ENCODE measurements at places on chromosomes 16 and 17. TPM values are rescaled to one million over a fixed set of nuclear protein-coding genes. Genes with fewer than 3 reads are reported as not detected.

DNA sequence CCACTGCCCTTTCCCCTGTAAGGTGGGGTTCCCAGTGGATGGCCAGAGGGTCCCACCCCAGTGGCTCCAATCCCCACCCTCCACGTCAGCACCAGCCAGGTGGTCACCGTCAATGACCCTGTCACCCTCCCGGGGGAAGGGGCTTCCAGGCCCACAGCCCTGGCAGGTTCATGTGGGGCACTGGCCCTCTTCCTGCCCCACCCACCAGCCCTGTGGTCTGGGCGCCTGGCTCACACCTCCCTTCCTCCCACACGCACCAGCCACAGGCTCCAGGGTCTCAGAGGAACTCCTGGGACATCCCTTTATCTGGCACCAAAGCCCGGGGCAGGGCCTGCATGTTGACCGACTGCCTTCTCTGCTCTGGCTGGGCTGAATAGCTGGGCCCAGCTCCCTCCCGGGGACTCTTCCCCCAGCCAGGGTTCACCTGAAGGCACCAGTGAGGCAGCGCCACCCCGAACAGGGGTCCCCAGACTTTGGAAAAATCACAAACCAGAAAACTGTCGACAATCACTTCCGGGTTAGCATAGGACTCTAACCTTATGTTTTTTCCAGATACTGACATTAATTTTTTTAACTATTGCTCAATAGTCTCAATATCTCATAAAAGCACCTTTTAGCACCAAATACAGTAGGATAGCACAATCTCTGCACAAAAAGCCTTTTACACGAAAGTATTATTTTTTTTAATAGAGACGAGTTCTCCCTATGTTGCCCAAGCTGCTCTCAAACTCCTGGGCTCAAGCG is 21.9 kb upstream of the ZC3H18 start:
- no peak for DNase-seq

The NF1 gene
- total RNA-seq, result 91.9 TPM

The SOCS3 gene
- total RNA-seq, result 49.8 TPM

DNA sequence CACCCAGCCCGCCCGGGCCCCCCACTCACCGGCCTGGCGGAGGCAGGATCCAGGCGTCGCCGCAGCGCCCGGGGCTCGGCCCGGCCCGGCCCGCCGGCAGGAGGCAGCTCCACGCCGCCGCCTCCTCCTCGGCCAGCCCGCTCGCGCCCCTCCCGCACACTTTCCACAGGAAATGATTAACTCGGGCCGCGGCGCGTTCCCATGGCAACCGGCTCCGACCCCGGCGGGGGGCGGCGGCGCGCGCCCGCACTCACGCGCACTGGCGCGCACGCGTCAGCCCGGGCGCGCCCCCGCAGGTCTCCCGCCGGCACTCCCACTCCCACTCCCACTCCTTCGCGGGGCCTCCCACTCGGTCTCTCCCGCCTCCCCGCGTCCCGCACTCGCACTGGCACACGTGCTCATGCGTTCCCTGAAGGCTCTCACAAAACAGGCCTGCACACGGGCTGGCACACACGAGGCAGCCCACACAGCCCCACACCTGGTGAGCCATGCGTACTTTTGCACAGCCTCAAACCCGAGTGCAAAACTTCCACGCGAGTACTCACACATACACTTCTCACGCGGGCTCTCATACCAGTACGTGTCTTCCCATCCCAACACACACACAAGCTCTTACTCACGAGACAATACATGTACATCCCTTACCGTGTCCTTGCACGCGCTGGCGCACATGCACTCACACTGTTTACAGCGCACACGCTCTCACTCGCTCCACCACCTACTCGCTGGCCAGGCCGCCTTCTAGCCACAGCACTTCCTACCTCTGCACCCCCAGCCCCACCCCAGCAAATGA is at the start of gene KIFC3:
Gene KIFC3, minus strand, starts transcription at position 151 of the 793 bp plus-strand sequence. CDS start 4,248 bp downstream, outside the sequence.
- DNase-seq, result peak; percentile 77

GRCh38 chr17:80899402-80900268 is 92.0 kb upstream of the CHMP6 start:
- no peak for DNase-seq

The C17orf113 gene
- 4.4 TPM for total RNA-seq

DNA sequence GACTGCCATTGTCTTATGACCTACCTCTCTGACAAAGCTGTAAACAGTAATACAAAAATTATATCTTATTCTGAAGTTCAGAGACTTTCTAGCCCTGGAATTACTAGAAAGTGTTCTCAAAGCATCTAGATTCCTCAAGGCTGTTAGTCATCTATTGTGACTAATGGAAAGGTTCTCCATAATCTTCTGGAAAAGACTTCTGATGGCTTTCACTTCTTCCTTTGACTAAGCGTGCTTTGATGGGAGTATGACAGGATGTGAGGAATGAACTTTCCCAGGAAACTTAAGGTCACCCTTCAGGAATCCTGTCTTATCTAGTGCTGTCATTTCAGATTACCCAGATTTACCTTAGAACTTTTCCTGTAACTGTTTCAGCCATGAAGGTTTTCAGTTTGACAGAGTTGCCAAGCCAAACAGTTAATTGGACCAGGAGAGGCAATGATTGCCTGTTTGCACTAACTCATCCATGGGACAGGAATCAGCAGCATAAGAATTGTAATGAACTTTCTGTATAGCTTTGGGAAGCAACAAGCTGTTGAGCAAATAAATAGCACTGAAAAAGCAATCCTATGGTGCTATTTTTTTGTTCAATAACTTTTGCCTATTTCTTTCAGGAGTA is 43.5 kb downstream of the AP2B1 start:
- DNase-seq, result no peak

- no peak for DNase-seq
Observed at GRCh38 chr16:80982646-80983045, 24.0 kb downstream of the CMC2 start.

DNA sequence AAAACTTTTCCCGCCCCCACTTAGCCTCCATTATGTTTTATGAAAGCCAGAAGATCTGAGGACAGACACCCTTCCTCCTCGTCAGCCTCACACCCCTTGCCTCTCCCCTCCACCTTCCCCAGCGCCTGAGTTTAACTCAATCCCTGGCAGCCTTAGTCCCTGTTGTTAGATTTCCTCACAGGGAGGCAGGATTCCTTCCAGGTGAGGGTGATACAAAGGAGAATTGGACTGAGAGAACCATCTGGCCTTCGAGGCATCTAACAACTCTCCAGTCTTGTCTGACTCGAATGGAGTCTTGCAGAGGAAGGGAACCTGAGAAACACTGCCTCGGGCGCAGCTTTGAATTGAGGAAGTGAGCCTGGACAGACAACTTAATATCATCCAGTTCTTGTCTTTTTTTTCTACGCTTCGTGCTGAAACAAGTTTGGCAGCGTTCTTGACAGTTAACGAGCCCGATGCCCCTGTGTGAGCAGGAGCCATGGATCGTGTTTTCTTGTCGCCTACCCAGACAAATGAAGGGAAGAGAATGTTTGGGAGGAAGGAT is 1.3 kb upstream of the ZNF768 start:
- DNase-seq, result no peak

DNA sequence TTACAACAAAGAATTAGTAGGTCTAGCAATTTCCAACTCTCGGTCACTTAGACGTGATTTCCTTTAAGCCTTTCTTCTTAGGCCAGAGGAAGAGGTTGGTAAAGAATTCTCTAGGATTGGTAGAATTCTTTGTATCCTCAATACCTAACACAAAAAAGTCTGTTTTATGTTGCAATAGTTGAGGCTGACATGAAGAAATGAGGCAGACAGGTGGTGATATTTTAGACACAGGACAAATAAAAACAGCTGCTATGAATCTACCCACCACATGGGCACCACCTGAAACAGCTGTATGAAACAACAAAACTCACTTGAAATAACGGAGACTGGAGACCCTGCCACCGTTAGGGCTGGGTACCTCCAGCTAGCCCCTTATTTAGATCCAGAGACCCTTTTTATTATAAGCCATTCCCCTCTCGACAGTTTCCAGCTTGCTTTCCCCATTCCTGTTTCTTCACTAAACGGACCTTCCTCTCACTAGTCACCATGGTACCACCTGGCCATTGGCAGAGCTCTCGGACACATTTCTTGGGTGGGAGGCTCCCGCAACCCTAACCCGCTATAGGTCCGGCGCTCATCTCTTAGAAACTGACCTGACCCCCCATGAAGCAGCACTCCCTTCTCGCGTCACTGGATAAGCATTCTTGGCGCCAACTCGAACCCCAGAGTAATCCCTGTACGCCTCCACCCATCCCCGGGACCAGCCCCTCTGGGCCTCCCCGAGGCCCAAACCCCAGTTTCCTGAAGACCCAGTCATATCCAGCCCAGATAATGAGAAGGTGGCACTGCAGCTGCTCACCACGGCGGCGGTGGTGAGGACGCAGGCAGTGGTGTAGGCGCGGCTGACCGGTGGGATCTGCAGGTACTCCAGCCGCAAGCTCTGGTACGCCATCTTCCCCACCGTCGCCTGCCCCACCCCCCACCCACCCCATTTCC is at the start of gene DERL2:
Gene DERL2, minus strand, starts transcription at position 909 of the 936 bp plus-strand sequence. Its CDS starts 17 bp downstream, at position 892.
- DNase-seq, result no peak

GRCh38 chr17:78441271-78441971 is 63.0 kb downstream of the PGS1 start:
- no peak for DNase-seq

- no peak for DNase-seq
Observed at GRCh38 chr17:17994271-17995069, 21.8 kb downstream of the DRC3 start.

The SLC47A2 gene
- not detected for total RNA-seq

DNA sequence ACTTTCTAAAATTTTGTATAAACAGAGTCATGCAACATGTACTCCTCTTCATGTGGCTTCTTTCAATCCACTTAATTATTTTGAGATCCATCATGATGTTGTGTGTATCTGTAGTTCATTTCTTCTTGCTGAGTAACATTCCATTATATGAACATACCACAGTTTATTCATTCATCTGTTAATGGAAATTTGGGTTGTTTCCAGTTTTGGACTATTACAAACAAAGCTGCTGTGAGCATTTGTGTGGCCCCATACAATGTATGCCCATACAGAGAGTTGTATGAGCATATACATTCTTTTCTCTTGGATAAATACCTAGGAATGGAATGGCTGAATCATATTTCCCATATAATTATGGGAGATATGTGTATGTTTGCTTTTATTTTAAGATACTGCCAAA is 85.6 kb downstream of the CLEC16A start:
- no peak for DNase-seq

DNA sequence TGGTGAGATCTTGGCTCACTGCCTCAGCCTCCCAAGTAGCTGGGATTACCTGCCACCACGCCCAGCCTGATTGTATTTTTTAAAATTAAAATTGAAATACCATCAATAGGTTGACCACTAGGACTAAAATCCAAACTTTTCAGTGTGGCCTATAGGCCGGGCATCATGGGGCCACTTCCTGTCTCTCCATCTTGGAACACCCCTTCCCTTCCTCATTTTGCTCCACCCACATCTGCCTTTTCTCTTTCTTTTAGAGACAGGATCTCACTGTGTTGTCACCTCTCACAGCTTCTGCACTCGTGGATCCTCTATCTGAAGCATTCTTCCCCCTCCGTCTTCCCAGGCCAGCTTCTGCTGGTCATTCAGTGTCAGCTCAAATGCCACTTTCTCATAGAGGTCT is 57.0 kb downstream of the BMERB1 start:
- DNase-seq, result no peak

The MARVELD3 gene
- 16.4 TPM for total RNA-seq

The MILR1 gene
- total RNA-seq, result 0.54 TPM

- DNase-seq, result no peak
Observed at GRCh38 chr17:75692976-75693375, 25.8 kb downstream of the SAP30BP start.

DNA sequence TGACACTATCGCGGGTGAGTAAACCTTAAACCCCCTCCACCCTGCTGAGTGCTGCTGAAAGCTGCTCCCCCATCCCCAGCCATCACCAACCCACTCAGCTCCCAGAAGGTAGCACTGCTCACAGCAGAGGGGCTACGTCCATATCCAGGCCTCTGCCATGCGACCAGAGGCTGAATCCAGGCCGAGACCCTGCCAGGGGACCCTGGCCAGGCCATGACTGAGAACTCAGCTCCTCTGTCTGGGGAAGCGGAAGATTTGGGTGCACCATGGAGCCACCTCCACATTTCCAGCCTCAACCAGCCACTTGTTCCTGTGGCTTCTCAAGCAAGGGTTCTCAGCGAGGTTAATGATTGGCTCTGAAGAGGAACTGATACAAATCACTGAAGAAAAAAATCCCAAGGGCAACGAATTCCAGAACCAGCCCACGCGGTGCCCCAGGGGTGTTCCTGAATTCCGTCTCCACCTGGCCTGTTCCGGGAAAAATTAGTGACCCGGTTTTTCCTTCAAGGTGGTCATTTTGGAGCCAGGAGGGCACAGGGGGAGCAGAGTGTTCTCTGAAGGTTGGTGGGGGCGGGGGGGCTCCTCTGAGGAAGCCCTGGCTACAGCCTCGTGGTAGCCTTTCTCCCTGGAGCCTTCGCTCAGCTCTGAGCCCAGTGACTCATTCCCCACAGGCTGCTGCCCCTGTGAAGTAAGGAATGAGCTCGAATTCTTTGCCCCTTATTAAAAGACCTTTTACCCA is 9.3 kb upstream of the SLC16A5 start:
- no peak for DNase-seq

The KCNH6 gene
- total RNA-seq, result not detected

DNA sequence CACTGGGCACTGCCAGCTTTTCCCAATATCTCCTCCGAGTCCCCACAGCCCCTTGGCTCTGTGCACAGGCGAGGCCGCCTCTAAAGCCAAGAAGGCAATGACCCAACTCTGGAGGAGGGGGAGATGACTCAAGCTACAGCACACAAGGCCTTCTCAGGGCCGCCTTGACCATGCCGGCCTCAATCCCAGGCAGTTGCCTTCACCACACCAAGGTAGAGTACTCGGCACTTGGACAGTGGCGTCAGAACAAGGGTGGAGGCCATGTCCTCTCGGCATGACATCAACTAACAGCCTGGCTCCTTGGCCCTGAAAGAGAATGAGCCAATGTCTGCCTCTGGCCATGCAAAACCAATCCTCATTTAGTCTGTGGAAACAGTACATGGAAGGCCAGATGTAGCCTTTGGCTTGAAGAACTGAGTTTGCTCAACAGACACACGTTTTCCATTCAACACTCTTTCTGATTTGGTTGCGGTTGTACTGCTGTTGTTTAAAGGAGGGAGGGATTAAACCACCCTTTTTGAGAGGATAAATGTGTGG is 139.6 kb downstream of the XYLT1 start:
- no peak for DNase-seq

GRCh38 chr17:15213381-15214087 is 51.6 kb downstream of the PMP22 start:
- no peak for DNase-seq

GRCh38 chr16:8866118-8866883 is 2.5 kb downstream of the CARHSP1 start:
- peak; percentile 46 for DNase-seq

GRCh38 chr17:78343543-78344201 is 16.2 kb downstream of the SOCS3 start:
- DNase-seq, result no peak

DNA sequence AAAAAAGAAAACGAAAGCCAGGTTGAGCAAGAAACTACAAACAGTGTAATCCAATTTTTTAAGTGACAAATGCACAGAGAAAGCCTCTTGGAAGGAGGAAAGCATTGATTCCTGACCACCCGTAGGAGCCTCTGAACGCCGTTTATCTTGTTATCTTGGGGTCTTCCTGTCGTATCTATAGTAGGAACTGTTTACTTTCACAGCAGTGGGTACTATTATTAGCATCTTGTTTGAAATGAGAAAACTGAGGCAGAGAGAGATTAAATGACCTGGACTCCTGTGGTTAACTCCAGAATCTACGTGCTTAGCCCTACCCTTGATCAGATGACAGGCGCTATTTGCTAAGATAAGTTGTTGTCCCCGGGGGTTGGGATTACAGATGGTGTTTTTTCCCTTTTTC is 196.7 kb upstream of the FOXF1 start:
- no peak for DNase-seq

The CDH5 gene
- 0.09 TPM for total RNA-seq
